Stimulated activated naive CD8-positive, alpha-beta T cell treated with anti-CD3 and anti-CD28 coated beads, Interleukin-15, Interleukin-2, amounts not matched to agents 100 U/mL and 50 U/mL, for 24 hours (primary cell): ENCODE measurements at places on chromosomes 5 and 9.
A peak's percentile ranks its signal among the peaks of the same experiment; 100 is the strongest.

DNA sequence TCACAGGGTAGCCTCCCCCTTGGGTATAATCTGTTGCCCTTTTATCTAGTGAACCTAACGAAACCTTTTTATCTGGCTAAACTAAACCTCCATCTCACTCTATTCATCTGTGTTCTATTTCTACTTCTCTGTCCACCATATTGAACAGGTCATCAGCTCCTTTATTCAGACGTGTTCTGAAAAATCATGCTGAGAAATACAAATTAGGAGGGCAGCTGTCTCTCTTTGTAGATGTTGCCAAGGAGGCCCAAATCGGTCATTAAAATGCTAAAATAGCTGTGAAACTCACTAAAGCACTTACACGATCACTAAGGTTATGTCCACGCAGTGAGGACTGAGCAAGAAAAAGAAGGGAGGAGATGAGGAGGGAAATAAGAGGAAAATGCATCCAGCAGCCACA is 115.6 kb upstream of the RETREG1 start:
- DNase-seq, result no peak

GRCh38 chr9:127751269-127752054 is 16.4 kb upstream of the TOR2A start:
- no peak for DNase-seq

DNA sequence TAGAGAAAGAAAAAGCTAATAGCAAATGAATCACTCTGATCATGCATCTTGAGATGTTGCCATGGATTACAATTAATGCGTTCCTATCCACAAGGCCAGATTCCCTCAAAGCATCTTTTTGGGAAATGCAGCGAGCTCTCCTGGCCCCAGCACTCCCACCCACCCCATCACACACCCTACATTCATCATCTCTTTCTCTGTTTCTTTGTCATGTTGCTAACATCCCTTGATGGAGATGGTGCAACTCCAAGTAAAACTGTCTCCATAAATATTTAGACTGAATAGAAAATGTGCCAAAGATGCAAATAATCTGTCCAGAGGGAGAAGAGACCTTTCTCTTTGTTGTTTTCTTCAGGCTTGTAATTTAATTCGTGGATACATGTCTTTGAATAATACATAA is 30.8 kb upstream of the TNC start:
- no peak for DNase-seq

- DNase-seq, result no peak
Observed at GRCh38 chr9:130530938-130531337, 48.4 kb upstream of the FUBP3 start.

GRCh38 chr5:62017092-62017491 is 288.9 kb upstream of the KIF2A start:
- no peak for DNase-seq

- DNase-seq, result no peak
Observed at GRCh38 chr5:120388016-120388781, 75.9 kb upstream of the PRR16 start.

DNA sequence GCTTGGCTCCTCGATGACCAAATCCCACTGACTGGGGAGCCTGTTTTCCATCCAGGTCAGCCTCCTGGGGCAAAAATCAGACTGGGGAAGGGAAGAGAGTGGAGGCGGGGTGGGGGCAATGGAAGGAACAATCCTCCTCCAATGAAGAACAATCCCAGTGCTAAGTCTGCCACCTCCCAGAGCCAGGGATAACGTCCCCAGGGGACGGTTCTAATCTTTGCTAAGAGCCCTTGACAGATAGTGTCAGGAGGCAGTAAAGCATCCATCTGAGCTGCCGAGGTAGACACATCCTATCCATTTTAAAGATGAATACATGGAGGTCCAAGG is 298.5 kb upstream of the MSX2 start:
- DNase-seq, result no peak

DNA sequence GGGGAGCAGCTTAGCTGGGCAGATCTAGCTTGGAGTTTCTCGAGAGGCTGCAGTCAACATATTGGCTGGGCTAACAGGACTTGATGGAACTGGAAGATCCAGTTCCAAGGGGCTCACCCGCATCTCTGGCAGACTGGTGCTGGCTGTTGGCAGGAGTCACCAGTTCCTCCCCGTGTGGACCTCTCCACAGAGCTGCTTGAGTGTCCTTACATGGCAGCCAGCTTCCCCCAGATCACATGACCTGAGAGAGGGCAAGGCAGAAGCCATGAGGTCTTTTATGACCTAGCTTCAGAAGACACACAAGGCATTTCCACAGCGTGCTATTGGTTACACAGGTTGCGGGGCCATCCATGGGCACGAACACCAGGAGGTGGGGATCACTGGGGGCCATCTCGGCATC is 26.4 kb upstream of the RXRA start:
- no peak for DNase-seq

DNA sequence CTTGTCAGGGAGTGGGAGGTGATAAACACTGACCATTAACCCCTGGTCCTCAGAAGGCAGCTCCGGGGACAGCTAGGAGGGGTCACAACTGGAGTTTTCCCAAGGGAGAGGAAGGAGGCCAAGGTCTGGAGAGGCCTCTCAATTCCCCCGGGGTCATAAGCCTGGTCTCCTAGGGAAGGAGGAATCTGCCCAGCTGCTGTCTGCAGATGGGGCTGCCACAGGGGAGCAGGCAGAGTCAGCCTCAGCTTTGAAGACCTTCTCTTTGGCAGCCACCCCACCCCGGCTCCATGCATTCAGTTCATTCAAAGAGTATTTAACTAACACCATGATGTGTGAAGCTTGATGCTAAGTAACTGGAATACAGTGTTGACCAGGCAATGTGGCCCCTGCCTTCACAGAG is 74.6 kb upstream of the HSPA9 start:
- no peak for DNase-seq

- DNase-seq, result no peak
Observed at GRCh38 chr5:66546541-66546940, 49.7 kb upstream of the MAST4 start.

DNA sequence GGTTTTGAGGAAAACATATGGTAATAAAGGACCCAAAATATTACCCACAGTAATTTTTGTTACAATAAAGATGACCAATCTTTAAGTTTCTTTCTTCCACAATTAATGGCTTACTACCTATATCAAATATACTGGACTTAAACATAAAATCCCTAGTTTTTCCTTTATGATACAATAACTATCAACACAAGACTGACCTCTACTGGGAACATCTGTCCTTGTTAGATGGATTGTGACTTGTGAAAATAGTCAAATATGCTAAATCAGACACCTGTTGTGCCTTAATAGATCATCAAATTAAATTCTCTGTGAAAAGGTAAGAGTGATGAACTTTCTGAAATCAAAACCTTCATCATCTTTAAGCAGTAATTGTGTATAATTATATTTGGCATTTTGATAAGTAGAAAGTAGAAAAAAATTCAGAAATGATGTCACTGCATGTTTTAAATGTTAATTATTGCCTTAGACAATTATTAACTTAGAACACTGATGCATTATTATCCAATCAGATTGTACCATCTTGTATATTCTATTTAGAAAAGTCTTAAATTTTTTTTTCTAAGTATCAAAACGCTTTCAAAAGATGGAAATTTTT is 113.6 kb downstream of the DEPDC1B start:
- DNase-seq, result no peak

DNA sequence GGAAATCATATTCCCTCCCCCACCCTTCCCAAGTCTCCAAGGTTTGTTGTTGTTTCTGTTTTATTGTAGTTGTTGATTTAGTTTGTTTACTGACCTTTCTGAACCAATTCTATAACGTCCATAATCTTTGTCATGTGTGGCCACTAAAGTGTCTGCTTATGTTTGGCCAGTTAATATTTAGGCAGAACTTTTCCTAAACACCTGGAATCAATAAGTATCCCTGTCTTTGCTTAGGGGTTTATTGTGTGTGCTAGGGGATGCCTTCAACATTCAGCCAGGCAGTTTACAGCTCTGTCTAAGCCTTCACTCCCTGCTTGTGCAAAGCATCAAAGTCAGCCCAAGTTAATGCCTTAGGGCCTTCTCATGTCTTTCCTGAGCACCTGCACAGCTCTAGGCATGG is 16.9 kb upstream of the LECT2 start:
- no peak for DNase-seq

DNA sequence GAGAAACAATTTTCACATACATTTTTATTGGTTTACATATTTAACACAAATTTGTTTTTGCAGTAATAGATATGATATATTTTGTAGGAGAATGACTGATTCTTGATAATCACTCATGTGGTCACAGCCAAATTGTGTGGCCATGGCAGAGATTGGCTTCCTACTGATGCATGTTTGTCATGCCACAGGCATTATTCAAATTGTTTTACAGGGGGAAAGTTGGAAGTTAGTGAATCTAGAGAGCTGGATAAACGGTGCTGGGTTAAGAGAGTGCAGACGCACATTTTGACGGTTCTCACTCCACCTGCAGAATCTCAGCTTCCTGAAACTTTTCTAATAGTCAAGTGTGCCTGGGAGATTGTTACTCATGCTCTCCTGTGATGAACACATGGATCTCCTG is 91.1 kb upstream of the FBN2 start:
- no peak for DNase-seq

DNA sequence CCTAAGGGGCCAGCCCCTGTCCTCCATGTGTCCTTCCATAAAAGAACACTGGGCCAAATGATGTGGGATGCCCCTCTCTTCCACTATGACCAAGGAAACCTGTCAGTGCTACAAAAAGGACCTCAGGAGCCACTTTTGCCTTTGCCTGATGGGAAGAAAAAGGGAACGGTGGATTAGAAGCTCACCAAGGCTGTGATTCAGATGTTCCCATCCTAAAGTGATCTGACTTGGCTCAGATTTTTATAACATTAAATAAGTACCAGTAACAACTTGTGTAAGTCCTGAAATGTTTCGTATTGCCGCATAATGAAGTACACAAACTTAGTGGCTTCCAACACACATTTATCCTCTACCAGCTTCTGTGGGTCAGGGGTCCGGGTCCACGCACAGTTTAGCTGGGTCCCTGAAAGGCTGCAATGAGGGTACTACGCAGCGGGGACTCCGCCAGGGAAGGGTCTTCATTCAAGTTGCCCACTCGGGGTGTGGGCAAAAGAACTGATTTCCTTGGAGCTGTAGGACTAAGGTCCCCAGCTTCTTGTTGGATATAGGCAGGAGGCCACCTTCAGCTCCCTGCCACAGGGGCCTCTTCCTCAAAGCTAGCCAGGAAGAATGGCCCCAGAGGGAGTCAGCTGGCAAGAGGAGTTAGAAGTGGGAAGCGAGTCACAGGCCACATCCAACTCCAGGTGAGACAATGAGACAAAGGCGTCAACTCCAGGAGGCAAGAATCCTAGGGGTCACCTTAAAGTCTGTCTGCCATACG is 60.4 kb downstream of the RAPGEF1 start:
- no peak for DNase-seq

- DNase-seq, result peak; percentile 16
Observed at GRCh38 chr9:114033397-114034103, 44.5 kb downstream of the AMBP start.

- no peak for DNase-seq
Observed at GRCh38 chr5:135534609-135535419, 950 bp downstream of the NEUROG1 start.

DNA sequence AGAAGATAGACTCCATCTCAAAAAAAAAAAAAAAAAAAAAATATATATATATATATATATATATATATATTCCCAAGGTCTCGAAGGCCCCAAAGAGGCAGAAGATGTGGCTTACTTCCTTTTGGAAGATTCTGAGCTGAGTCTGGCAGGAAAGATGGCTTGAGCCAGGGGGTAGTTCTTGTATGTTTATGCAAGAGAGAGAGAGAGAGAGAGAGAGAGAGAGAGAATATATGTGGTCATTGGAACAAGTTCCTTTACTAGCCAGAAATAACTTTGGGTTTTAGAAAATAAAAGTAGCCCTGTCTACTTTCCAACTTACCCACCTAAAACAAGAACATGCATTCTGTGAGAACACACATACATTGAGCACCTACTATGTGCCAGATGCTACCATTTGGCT is 17.6 kb downstream of the NCS1 start:
- DNase-seq, result no peak

- DNase-seq, result no peak
Observed at GRCh38 chr9:98310752-98311392, 55.4 kb upstream of the TBC1D2 start.

- no peak for DNase-seq
Observed at GRCh38 chr5:149790276-149790675, 60.2 kb downstream of the PPARGC1B start.

DNA sequence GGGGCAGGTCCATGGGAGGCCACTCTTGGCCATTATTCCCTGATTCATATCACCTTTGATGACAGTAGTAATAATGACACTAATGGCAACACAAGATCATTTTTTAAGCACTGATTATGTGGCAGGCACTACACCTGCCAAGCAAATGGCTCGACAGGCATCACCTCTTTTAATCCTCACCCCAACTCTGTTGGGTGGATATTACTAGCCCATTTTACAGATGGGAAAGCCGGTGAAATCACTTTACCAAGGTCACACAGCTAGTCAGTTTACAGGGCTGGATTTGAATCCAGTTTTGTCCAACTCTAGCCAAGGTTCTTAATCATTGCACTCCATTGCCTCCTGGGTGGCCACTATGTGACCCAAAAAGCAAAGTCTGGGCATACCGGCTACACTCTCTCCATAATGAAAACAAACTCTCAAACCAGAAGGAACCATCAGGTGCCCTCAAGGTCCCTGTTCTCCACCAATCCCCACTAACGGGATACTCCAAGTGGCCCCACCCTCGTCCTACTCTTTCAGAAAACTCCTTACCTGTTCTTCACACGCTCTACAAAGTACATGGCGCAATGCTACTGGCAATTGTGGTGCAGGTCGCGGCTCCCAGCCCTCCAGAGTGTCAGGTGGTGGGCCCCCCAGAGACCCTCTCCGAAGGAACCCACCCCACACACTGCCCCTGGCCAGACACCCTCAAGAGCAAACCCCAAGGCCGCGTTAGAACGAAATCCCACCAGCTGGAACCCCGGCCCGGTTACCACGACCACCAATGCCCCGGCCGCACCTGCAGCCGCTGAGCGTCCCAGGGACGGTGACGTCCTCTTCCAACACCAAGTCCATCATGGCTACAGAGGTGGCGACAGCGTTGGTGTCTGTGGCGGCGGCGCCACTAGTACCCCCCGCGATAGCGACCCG is 572 bp downstream of the CDK5RAP2 start:
- DNase-seq, result no peak

DNA sequence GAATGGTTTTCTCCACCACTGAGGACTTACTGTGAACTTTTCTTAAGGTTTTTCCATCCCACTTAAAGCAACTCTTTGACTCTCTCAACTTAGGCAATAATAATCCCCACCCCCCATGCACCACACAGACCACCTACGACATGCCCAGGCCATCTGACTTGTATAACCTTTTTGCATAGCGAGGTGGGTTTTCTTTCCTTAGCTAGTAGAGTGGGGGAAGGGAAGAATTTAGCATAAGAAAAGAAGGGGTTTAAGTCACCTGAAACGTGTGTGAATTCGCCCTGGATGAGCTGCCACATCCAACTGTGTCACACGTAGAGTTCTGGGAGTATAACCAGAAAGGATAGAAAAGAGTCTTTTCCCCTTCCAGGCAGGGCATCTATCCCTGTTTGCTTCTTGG is 262.7 kb downstream of the YTHDC2 start:
- no peak for DNase-seq

GRCh38 chr9:103261951-103262350 is 266.8 kb downstream of the CYLC2 start:
- no peak for DNase-seq

- no peak for DNase-seq
Observed at GRCh38 chr9:94697972-94698581, 28.4 kb upstream of the AOPEP start.
